HepG2 (cell line): ENCODE measurements at places on chromosomes 7 and 10.
A peak's percentile ranks its signal among the peaks of the same experiment; 100 is the strongest.

GRCh38 chr7:100423315-100423714 lies 5.2 kb downstream of the ZCWPW1 start:
- peaks cover 7% of the 10 kb centered on the region for H3K4me1 ChIP-seq
- no peak for DNase-seq
- H3K36me3 ChIP-seq, result no peaks in the 10 kb centered on the region
- no peak overlapping the region for H3K27ac ChIP-seq
- H3K4me3 ChIP-seq, result no peak overlapping the region

DNA sequence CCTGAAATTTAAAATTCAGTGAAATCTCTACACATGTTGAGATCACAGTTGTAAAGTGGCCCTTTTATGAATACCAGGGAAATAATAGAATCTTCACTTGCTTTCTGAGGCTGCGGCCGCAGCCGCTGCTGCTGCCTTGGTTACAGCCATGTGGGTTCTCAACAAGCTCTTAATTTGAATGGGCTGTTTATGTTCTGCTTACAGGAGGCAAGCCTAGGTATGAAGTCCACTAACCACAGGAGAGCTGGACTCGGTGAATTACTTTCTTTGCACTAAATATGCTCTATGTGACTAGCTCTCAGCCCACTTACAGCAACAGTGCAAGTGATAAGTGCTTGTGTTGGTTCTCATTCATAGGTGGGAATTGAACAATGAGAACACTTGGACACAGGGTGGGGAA lies 410.8 kb downstream of the SFMBT2 start:
- no peaks in the 10 kb centered on the region for H3K27me3 ChIP-seq
- no peaks in the 10 kb centered on the region for H3K36me3 ChIP-seq
- DNase-seq, result no peak

- H3K27ac ChIP-seq, result no peak overlapping the region
- H3K4me3 ChIP-seq, result no peak overlapping the region
- DNase-seq, result no peak
- H3K27me3 ChIP-seq, result no peaks in the 10 kb centered on the region
- H3K4me1 ChIP-seq, result no peaks in the 10 kb centered on the region
These were observed 50.4 kb downstream of the VTI1A start for GRCh38 chr10:112497347-112497950.

DNA sequence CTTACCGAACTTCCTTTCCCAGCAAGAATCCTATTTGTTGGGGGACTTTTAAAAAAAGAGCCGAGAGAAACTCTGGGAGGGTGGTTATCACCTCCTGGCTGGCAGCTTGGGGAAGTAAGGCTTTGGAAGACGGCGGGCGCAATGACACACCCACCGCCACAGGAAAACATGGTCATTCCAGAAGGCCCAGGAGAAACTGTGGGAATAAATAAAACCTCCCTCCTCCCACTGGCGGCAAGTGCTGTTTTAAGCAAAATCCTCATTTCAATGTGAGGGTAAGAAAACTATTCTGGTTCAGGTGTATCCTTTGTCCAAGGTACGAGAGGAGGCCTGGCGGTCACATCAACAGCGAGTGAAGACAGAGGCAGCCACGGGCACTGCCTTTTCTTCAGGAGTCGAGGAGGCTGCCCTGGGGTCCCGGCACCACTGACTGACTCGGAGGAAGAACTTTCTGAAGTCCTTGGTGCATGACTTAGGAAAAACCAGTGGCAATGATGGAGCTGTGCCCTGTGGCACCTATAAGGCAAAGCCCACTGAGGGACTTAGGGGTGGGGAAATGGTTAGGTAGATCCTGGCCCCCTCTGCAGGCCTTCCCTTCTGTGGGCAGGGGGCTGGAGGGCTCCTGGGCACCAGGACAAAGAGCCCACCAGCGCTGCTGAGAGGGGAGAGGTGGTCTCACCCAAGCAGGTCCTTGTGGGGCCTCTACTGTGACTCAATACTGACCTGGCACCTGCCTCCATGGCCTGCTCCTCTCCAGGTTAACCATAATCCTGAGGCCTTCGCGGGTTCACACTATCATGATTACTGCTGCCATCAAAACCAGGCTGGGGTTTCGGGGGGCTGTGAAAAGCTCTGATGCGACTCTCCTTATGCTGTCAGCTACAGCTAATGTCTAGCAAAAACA lies 21.4 kb downstream of the DNAJB12 start:
- peaks cover 85% of the 10 kb centered on the region for H3K4me1 ChIP-seq
- no peak overlapping the region for H3K4me3 ChIP-seq
- H3K27me3 ChIP-seq, result no peaks in the 10 kb centered on the region
- H3K27ac ChIP-seq, result peak overlapping the region; percentile 91
- H3K36me3 ChIP-seq, result peaks cover 9% of the 10 kb centered on the region
- no peak for DNase-seq

- no peak for DNase-seq
- no peaks in the 10 kb centered on the region for H3K4me1 ChIP-seq
- no peaks in the 10 kb centered on the region for H3K36me3 ChIP-seq
- H3K27me3 ChIP-seq, result no peaks in the 10 kb centered on the region
These were observed 42.3 kb downstream of the NRCAM start for GRCh38 chr7:108413782-108414492.
